ENCODE measurements at places on chromosomes 12 and 14.

DNA sequence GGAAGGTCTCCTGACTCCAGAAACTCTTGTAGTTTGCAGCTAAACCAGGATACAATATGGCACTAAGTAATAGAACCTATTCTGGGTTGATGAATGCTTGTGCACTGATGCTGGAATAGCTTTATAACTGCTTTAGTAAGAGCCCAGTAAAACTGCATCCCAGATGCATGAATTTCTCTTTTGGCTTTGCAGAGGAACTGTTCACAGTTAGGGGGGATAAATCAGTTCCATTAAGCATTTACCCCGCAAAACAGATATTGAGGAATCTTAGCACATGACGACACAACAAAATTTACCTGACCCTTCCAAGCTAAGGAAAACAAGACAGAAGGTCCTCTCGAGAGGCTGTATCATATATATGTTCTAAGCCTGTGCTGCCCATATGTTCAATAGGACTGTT lies 457.4 kb downstream of the FOXG1 start:
- DNase-seq: no peak

DNA sequence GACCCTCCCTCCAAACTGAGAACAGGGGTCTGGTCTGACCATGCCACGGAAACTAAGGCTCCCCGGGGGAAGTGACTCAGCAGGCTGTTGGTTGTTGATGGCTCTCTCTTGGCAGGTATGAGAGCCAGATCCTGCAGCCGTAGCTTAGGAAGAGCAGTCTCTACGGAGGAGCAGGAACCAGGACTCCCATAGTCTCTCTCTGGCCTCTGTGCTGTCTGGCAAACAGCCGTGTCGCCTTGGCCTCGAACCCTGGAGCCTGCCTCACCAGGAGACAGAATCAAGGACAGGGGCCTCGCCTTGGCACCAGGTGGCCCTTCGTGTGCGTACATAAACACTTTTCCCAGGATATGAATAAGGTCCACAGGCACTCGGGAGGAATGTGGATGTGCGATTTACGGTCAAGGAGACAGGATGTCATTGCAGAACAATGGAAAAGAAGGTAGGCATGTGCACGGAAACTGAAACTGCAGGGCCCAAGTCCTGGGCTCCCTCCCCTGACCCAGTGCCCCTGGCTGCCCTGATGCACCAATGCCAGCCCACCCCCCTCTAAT lies 7.9 kb downstream of the VWF start:
- DNase-seq: no peak

DNA sequence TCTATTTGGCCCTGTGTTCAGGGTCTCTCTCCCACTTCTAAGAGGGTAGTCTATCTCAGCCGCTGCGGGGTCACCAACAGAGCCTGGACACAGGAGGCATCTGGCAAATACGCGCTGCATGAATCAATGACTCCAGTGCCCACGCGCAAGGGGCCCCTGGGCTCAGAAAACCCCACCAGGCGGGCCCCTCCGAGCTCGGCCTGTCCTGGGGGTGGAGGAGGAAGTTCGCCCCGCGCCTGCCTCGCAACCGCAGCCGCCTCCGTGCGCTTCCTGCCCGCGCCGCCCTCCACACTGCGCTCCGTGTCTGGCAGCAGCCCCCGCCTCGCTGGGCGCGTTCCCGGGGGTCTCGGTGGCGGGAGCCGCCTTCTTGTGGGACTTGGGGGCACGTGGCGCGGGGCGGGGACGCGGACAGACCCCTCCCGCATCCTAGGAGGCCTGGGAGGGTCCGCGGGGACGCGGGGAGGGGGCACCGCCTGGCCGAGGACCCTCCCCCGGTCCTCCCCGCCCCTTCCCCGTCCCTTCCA lies 811 bp upstream of the FBRSL1 start:
- peak; percentile 39 for DNase-seq

DNA sequence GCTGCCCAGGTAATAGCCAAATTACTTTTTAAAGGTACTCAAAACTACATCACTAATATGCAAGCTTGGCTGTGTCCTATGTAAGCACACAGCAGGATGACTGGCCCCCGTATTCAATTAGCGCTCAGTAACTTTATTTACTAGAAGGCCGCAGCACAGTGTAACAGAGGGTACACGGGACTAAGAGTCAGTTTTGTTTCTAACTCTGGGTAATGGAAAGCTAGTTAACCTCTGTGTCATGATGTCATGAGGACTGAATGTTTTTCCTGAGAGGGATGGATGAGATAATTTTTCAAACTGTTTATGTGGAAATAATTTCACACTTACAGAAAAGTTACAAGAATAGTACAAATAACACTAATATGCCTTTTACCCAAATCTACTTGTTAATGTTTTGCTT lies 27.1 kb downstream of the GALNT4 start:
- no peak for DNase-seq

GRCh38 chr12:87112571-87113345 lies 856.6 kb upstream of the MGAT4C start:
- DNase-seq: no peak

GRCh38 chr12:113825705-113826104 lies 140.4 kb downstream of the RBM19 start:
- no peak for DNase-seq

GRCh38 chr14:30808576-30808975 lies 65.8 kb upstream of the COCH start:
- no peak for DNase-seq

Measured in stimulated activated CD8-positive, alpha-beta memory T cell treated with anti-CD3 and anti-CD28 coated beads, Interleukin-4, amount 100 ng/mL, for 1 hour (primary cell).